ENCODE measurements at places on chromosomes 2 and 18. TPM values are rescaled to one million over a fixed set of nuclear protein-coding genes. Genes with fewer than 3 reads are reported as not detected.

DNA sequence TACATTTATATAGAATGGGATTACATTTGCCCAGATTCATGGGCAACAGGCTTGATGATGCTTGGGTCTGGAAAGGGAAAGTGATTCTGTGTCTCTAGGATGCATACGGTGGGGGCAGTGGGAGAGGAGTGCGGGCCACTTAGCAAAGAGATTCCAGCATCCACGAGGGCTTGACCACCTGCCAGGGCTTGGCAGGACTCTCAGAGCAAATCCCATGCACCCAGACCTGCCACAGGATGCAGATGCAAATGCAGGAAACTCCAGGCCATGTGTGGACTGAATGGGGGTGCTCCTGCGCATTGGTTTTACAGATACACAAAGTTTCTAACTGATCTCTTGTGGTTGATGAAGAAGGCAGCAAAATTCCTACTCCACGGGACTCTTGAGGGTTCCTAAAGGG is 334.7 kb downstream of the CYRIA start:
- no peak for DNase-seq

GRCh38 chr2:135203944-135204343 is 151.9 kb downstream of the RAB3GAP1 start:
- DNase-seq, result no peak

GRCh38 chr18:2656981-2657512 is 1.5 kb downstream of the SMCHD1 start:
- DNase-seq, result no peak

DNA sequence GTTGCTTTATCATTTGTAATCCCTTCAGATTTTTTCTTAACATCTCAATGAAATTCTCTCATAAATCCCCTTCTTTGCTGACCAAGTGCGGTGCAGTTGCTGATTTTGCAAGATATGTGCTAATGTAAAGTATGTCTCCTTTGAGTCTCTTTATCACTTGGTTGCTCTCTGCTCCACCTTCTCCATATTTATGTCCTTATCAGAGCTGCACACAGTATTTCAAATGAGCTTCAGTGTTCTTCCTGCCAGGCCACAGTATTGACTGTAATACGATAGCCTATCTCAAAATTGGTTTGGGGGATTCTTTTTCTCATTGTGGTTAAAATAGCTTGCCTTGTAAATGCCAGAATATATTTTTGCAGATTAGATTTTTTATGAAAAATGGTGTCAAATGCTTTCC is 32.2 kb downstream of the MAIP1 start:
- no peak for DNase-seq

The KCNK3 gene
- 0.04 TPM for polyA plus RNA-seq

The HOXD3 gene
- not detected for polyA plus RNA-seq

All from AG04450 (cell line).